ENCODE measurements at places on chromosomes 1 and 21. TPM values are rescaled to one million over a fixed set of nuclear protein-coding genes. Genes with fewer than 3 reads are reported as not detected.

The LDLRAD1 gene
- not detected for total RNA-seq

The ANKRD45 gene
- 0.14 TPM for total RNA-seq

The HSF2BP gene
- total RNA-seq: 1.7 TPM

The PADI3 gene
- total RNA-seq: not detected

The CD34 gene
- total RNA-seq: 0.14 TPM

The GPR137B gene
- total RNA-seq: 12.2 TPM

The INSRR gene
- total RNA-seq: not detected

The RPS6KA1 gene
- total RNA-seq: 1.8 TPM

The CHAF1B gene
- 0.55 TPM for total RNA-seq

The GBP7 gene
- not detected for total RNA-seq

The TRNAU1AP gene
- total RNA-seq: 23.3 TPM

The FAM163A gene
- under 0.01 TPM for total RNA-seq

The FBLIM1 gene
- 44.1 TPM for total RNA-seq

The SLAMF7 gene
- total RNA-seq: not detected

The CA6 gene
- not detected for total RNA-seq

The AQP10 gene
- not detected for total RNA-seq

The IFFO2 gene
- total RNA-seq: 5.5 TPM

The KCNE2 gene
- total RNA-seq: not detected

The TMEM240 gene
- total RNA-seq: 3.3 TPM

The H6PD gene
- total RNA-seq: 32.0 TPM

The CFHR1 gene
- total RNA-seq: not detected

The OR2T29 gene
- not detected for total RNA-seq

The CYYR1 gene
- total RNA-seq: not detected

The PRAMEF27 gene
- not detected for total RNA-seq

The SLC45A3 gene
- 2.1 TPM for total RNA-seq

The CHODL gene
- total RNA-seq: not detected

Data from smooth muscle cell of bladder (primary cell).